ENCODE measurements at places on chromosomes 7 and 10.

GRCh38 chr7:151309311-151309710, 32.3 kb upstream of the NUB1 start:
- no peak for DNase-seq

GRCh38 chr7:144975882-144976281, 140.0 kb upstream of the TPK1 start:
- no peak for DNase-seq

- no peak for DNase-seq
Measured at GRCh38 chr7:15905251-15906040, 219.0 kb upstream of the MEOX2 start.

GRCh38 chr7:32018845-32019578, 51.2 kb downstream of the PDE1C start:
- no peak for DNase-seq

DNA sequence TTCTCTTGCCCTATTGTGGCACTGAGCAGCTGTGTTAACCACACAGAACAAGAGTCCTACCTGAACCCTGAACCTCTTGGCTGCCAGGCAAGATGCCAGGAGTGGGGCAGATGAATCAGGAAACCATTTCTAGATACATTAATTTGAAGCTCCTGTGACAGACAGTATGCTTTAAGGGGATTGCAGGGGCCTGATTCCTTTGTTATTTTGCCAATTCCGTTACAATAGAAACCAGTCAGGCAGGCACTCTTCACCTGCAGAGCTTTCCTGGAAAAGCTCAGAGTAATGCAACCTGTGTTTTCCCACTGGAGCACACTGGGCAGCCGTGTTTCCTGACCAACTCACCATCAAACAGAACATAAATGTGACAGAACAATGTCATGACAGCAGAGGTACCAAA, 233.1 kb downstream of the BMPER start:
- DNase-seq: no peak

DNA sequence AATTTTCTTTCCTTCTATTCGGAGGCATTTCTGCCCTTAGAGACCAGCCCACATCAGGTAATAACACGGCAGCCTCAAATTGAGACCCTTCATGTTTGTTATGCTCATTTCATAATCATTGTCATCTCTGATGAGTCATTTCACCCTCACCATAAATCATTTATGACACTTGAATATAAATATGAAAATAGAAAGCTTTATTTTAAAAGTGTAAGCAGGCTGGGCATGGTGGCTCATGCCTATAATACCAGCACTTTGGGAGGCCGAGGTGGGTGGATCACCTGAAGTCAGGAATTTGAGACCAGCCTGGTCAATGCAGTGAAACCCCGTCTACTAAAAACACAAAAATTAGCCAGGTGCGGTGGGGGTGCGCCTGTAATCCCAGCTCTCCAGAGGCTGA, 57.4 kb upstream of the EGFR start:
- DNase-seq: no peak

DNA sequence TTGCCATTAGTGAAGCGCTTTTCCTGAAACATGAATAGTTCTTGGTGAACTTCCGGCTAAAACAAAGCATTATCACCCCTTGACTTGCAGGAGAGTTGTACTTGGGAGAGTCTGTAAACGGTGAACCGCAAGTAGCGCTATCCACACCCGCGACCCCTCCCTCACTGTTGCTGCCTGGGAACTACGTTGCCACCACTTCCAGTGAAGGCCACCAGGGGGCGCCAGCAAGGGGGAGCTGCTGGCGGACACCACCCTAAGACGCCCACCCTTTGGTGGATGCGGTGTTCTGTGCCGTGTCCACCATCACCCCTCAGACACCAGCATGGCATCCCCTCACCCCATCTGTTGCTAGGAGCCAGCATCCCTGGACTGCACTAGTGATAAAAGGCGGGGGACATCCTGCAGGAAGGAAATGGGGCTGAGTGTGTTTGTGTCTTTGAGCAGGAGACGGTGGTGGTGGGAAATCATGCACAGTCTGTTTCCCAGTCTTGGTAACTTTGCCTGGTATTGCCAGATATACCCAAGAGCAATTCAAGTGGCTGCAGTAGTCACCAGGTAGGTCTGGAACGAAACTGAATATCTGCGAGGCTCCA, 298.2 kb downstream of the FRMD4A start:
- peak; percentile 43 for DNase-seq

DNA sequence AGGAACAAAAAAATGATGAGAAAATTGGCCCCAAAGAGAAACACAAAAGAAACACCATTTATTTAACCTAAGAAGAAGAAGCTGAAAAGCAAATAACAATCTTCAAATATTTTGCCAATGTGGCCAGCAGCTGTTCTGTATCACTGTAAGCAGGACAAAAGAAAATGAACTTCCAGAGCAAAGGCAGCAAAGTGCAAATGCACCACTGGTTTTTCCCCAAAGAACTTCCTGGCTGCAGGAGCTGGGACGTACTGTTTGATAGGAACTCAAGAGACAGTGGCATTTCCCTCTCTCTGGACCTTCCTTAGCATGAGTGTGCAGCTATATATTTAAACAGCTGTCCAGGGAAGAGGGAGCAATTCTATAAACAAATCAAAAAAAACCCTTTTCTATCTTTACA, 60.4 kb downstream of the RNLS start:
- DNase-seq: no peak

DNA sequence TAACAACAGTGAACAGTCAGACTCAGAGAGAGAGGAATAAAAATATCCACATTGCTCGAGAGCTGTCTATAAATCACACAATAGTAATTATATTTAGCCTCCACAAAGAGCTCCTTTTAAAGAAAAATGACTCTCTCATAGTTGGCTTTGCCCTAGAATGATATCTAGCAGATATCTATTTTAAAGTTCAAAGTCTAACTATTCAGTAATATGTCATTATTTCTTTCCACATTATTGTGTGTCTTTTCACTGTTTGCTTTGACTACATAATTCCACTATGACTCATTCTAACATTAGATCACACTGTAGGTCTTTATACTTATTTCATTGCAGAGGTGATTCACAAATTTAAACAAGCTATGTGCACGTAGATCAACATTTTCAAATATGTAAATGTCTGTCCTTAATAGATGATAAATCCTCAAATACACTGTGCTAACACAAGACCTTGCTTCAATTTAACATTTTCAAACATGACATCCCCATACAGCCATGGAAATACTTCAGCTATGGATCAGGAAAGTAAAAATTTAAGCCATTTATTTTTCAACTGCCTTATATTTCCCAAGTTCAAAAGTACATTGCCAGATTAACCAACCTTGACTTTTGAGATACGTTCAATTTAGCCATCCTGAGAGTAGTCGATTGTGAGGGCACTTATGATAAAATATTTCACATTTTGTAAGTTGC, 99.9 kb upstream of the AKR1E2 start:
- DNase-seq: no peak
